ENCODE measurements at places on chromosomes 7 and 10.

GRCh38 chr10:44947371-44948152, 12.0 kb upstream of the RASSF4 start:
- no peak for DNase-seq

DNA sequence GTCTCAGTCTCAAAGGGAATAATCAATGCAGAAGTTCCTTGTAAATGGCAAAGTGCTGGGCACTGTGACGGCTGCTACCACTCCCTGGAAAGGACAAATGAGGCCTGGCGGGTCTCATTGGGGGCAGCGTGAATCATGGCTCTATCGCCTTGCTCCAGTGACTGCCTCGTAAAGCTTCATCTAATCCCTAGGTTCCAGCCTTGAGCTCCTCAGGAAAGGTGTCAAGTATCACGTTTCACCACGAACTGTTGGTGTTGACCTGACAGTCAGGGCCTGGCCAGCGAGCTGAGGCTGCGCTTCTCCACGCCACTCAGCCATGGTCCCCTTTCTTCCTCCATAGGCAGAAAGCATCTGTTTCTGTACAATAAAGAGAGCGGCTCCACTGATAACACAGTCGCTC, 126.7 kb upstream of the ZNF32 start:
- no peak for DNase-seq

GRCh38 chr10:98265403-98266378, 2.3 kb downstream of the LOXL4 start:
- DNase-seq: no peak

DNA sequence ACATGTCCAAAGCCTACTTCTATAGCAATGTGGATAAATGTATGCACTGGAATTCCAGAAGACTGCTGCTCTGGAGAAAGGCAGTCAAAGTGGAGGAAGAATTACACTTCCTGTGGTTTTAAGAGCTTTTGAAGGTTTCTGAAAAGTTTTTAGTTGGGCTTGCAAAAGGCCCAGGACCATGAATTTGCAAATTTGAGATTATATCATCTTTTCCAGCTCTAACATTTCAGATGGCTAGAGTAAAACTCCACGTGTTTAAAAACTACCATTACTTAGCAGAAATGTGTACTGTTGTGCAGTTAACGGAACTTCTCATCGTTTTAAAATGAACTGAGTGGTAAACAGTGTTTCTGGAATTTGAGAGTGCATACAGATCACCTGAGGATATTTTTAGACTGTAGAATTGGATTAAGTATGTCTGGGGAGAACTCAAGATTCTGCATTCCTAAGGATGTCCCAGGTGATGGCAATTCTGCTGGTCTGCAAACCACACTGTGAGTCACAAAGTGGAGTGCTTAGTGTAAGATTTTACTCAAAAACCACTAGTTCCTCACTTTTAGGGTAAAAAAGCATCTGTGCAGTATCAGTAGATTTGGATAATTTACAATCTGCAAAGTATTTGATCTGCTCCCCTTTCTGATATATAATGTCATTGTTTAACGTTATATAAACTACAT, 32.9 kb upstream of the CCDC71L start:
- no peak for DNase-seq

DNA sequence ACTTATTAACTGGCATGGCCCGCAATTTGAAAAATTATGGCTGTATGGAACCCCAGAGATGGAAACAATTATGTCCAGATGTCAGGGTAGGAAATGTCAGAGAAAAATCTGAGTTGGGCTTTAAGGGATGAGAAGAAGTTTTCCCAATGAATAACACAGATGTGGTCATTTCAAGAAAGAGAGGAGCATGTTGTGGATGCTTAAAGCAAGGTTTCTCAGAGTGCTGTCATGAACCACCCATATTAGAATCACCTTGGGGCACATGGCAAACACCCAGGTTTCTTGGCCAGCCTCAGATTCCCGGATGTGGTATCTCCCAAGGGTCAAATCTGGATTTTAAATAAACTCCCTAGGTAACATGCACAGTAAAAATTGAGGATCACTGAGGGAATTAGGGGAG, 43.6 kb downstream of the LAMB4 start:
- no peak for DNase-seq

GRCh38 chr7:20214921-20215669, 2.1 kb downstream of the MACC1 start:
- DNase-seq: no peak

DNA sequence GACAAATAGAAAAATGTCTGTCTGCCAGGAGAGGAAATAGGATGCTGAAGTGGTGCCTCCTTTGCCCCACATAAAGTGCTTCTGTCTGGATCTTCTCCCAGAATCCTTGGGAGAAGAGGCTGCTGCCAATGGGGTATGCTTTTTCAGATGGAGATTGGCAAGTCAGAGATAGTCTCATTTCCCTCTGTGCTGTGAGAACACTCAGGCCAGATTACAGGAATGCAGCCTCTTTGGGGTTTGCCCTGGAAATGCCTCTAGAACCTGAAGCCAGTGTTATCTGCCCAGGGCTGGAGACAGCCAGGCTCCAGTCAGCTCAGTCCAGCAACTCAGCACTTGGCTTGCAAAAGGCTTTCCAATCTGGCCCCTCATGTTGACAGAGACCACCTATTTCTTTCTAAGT, 119.1 kb upstream of the PHYHIPL start:
- DNase-seq: no peak

- DNase-seq: no peak
These were observed 199.5 kb downstream of the GFRA1 start for GRCh38 chr10:116073510-116073909.

- DNase-seq: peak; percentile 17
These were observed 39.8 kb downstream of the ZEB1 start for GRCh38 chr10:31358688-31359330.

DNA sequence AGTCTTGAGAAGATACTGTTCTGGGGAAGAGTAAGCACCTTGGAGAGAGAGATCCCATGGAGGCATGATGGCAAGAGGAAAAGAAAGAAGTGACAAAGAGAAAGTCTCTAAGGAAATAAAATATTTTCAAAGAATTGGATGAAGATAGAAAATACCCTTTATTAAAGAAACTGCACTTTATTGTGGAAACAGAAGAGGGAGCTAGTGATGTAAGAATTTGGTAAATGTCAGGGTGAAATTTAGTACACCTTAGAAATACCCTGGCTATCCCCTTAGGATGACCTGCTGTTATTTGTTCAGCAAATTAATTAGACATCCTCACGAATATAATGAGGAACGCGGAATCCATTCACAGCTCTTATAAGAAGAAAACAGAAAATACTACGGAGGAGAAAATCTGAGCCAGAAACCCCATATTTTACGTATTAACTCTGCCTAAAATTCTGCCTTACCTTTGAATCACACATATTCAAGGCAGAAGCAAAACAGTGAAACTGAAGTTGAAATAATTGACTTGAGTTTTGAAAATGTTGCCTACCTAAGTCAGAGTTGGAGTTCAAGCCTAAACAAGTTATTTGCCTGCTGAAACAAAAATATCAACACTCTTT, 90.7 kb downstream of the TFPI2 start:
- DNase-seq: no peak

- DNase-seq: no peak
These were observed 151.4 kb downstream of the RPS24 start for GRCh38 chr10:78184851-78185692.

- DNase-seq: no peak
These were observed 655.7 kb downstream of the INHBA start for GRCh38 chr7:41047211-41047610.

DNA sequence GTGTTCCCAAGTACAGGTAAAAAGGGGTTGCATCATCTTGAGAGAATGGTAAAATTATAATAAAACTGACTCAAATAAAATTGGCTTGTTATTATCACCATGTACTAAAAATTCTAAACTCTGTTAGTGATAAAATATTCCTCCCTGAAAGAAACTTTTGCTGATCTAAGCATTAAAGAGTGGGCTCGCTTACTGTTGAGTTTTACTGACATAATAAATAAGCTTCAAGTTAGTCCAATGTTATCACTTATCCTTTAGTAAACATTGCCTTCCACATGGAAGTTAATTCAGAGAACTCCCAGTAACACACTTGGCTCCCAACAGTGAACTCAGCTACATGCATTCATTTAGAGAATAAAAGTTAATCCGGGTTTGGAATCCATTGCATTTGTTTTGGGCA, 456.4 kb downstream of the PLXDC2 start:
- DNase-seq: no peak

- no peak for DNase-seq
These were observed 25.2 kb downstream of the DIP2C start for GRCh38 chr10:664301-664700.

- no peak for DNase-seq
These were observed 14.1 kb downstream of the NRCAM start for GRCh38 chr7:108442039-108442568.

DNA sequence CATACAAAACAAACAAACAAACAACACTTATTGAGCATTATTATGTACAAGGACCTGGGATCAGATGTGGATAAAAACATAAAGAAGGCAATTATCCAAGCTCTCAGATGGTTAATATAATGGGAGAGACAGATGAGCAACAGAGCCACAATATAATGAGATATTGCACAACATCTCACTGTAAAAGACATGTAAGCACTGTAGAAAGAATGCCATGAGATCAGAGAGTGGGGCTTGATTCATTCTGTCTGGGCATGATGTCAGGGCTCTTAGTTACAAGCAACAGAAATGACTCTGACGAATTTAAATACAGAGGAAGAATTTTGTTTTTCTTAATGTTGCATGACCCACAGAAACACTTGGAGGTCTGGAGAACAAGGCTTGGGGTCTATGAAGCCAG, 164.7 kb upstream of the PLXDC2 start:
- DNase-seq: peak; percentile 73

GRCh38 chr10:110335314-110336064, 30.8 kb upstream of the SMNDC1 start:
- DNase-seq: no peak

DNA sequence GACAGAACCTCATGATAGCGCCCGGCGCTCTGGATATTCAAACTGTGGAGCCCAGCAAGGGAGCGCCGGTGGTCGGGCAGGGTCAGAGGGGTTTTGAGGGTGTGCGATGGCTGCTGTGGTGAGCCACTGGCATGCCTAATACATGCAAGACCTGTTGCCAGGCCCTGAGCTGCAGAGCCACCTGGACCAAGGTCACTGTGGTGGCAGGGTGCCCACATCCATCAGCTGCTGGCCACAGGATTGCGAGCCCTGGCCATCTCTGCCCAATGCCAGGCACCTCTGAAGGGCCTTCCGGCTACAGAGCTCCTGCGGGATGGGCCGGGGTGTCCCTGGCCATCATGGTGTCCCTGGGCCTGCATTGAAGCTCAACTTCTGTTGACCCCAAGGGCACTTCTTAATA, 123.0 kb upstream of the TNRC18 start:
- no peak for DNase-seq

DNA sequence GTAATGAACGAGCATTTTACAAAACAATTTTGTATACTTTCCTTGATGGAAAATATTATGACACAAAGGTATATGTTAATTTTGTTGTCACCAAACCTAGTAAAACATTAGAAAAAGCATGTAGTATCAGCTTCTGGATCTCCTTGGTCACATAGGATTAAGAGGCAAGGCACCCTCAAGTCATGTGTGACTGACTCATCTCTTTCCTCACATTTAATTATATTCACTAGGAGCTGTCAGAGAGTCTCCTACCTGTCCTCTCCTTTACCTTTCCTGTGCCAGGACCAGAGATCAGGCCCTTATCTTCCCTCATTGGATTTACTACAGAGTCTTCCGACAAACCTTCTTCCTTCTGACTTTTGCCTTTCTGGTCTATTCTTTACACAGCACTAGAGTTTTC, 111.3 kb upstream of the RPA3 start:
- no peak for DNase-seq

GRCh38 chr10:74981831-74982633, 129.4 kb upstream of the SAMD8 start:
- DNase-seq: no peak

GRCh38 chr10:91043173-91043910, 122.5 kb upstream of the ANKRD1 start:
- DNase-seq: no peak

DNA sequence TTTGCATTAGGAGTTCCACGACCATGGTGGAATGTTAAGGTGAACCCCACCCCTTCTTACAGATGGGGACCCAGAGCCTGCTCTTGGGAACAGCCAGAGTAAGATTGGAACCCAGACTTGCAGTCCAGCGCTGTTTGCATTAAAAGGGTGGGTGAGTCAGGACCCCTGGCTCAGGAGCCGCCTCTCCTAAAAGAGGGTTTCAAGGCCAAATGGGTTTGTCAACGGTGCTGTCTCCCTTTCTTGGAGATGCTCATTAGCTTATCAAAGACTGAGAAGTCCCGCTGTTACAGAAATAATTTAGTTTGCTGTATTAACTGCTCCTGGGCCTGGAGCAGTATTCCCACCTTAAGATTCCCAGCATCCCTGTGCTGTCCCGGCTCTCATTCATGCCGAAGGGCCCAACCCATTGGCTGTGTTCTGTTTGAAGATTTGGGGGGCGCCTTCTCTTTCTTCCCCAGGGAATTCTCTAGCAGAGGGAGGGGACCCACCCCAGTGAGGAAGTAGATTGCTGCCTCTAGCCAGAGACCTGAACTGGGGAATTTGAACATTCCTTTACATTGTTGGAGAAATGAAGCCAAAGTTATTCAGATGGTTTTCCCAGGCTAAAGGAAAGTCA, 1.8 kb downstream of the MARVELD1 start:
- no peak for DNase-seq

- DNase-seq: no peak
These were observed 10.0 kb downstream of the VWC2 start for GRCh38 chr7:49783446-49783845.

- no peak for DNase-seq
These were observed 174.7 kb upstream of the TNRC18 start for GRCh38 chr7:5598261-5598761.

GRCh38 chr7:105787793-105788192, 88.6 kb downstream of the ATXN7L1 start:
- DNase-seq: no peak

- no peak for DNase-seq
These were observed 182.0 kb upstream of the PHYHIPL start for GRCh38 chr10:58994226-58995057.

DNA sequence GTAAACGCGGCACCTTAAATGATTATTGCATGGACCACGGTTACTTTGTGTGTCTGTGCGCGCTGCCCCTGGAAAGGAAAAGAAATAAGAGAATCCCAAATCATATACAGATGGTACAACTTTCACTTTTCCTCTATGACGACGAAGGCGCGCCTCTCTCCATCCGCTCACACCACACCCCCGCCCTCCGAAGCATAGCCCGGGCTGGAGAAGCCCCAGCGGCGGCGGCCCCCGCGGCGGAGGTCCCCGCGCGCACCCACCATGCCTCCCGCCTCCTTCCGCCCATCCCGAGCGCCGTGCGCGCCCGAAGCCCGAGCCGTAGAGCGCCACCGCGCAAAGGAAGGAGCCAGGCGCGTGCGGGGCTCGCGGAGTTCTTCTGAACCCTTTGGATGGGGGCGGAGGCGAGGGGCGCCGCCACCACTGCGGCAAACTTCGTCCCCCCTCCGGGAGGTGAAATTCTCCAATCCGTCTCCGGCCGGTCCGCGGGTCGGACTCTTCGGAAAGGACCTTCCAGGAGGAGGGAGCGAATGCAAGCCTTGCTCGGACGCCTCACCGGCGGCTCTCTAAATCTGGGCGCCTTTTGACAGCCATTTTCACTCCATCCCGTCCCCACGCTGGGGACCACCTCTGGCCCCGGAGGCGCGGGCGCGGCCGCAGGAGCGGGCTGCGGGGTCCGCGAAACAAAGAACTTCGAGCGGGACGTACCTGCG, 588 bp downstream of the GLI3 start:
- no peak for DNase-seq

Data from fibroblast of skin of left biceps (primary cell).